ENCODE measurements at places on chromosomes 5 and 9.
A peak's percentile ranks its signal among the peaks of the same experiment; 100 is the strongest.

GRCh38 chr5:95913663-95914062, 48.0 kb downstream of the ELL2 start:
- DNase-seq, result no peak

DNA sequence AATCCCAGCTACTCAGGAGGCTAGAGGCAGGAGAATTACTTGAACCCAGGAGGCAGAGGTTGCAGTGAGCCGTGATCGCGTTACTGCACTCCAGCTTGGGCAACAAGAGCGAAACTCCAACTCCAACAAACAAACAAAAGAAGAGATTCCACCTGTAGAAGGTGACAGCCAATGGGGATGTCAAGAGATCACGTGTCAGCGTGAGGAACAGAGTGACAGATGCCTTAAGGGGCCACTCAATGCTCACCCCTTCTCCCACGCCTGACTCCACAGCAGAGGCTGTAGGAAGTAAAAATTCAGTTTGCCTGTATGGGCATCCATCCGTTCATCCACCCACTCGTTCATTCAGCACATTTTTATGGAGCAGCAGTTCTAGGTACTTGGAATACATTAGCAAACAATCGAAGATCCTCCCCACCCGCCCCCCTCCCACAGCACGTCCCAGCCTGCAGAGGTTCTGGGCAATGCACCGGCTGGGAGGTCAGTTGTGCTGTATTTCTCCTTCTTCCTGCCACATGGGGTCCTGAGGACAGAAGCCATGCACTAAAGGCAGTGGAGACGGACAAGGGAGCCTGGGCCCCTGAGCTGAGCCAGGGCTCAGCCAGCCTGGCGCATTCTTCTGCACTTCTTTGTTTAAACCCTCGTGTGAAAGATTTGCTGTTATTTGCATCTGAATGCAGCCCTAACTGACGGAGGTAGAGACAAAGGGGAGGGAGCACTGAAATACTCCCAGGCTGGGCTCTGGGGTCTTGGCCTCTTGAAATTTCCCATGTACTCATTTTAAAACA, 11.3 kb upstream of the RNF130 start:
- DNase-seq, result no peak

- DNase-seq, result no peak
Observed at GRCh38 chr9:126519660-126520420, 93.9 kb upstream of the LMX1B start.

DNA sequence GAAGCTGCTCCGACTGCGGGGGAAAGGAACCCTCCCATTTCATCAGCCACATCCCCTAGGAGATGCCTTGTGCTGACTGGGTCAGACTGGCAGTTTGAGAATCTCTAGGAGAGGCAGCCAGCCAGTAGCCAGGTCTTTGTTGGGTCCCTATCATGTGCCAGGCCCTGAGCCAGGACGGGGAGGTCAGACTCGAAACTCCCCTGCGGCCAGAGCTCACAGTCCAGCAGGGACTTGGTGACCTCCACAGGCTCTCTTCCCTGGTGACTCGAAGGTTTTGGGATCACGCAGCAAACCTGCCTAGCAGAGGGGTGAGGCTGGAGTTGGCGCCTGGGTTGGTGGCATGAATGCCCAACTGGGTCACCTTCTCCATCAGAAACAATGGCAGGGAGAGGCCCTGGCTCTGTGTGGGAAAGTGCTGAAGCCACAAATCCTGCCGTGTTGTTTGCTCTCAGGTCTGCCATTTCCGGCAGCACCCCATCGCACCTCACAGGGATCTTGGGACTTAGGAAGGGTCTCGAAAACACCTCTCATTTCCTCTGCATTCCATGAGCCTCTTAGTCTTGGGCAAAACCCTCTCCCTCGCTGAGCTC, 14.4 kb upstream of the ORM1 start:
- no peak for DNase-seq

DNA sequence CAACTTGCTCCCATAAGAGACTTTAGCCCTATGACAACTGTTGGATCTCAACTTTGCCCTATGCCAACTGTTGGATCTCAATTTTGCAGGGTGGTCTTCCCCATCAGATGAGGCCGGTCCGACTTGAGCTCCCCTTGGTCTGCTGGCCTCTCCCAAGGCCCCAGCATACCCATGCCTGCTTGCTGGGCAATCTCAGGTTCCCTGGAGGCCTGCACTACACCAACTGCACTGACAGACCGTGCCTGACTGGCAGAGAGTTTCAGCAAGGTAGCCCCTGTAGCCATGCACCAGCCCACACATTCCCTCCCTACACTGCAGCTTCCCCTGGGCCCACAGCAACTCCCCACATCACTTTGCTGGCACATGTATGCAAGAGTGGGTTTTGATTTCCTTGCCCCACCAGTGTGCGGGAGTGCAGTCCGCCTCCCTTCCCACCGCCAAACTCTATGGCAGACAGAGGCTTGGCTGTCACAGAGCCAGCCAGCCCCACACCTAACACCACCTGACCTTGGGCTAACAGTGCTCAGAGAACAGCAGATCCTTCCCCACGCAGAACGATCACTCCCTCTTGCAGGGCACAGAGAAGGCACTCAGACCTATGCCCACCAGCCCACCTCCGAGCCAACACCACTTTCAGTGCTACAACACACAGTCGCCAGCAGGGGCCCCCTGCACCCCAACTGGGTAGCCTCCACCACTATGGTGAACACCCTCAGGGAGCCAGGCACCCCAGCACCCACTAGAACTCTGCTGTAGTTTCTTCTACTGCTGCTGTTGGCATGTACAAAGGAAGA, 279.9 kb upstream of the COX7C start:
- no peak for DNase-seq

DNA sequence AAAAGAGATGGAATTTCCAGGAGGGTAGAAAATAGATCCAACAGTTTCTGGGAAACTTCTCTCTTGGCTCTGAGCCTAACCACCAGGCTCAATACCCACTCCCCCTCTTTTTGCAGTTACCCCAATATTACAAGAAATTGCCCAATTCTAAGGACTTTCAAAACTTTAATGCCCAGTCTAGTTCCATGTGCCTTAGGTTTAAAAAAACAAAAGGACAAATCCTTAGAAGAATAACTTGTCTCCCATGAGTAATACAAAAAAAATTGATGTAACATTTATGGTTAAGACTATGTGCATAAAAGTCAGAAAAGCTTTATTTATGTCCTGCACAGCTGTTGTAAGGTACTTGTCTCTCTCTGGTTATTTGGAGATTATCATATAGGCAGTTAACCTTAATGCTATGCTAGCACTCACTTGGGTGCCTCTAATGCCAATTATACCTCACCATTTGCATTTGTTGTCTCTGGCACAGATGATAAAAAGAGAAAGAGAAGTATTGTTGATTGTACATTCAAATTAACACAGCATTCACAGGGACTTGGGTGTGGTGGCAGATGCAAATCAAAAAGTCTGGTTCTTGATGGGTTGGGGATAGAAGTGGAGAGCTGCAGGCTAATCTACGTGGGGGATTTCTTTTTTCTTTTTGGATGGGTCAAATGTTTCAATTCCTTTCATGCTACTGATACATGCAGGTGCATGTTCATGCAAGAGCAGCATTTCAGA, 159.4 kb downstream of the PIK3R1 start:
- no peak for DNase-seq

GRCh38 chr5:83586874-83587776, 115.6 kb downstream of the VCAN start:
- no peak for DNase-seq

DNA sequence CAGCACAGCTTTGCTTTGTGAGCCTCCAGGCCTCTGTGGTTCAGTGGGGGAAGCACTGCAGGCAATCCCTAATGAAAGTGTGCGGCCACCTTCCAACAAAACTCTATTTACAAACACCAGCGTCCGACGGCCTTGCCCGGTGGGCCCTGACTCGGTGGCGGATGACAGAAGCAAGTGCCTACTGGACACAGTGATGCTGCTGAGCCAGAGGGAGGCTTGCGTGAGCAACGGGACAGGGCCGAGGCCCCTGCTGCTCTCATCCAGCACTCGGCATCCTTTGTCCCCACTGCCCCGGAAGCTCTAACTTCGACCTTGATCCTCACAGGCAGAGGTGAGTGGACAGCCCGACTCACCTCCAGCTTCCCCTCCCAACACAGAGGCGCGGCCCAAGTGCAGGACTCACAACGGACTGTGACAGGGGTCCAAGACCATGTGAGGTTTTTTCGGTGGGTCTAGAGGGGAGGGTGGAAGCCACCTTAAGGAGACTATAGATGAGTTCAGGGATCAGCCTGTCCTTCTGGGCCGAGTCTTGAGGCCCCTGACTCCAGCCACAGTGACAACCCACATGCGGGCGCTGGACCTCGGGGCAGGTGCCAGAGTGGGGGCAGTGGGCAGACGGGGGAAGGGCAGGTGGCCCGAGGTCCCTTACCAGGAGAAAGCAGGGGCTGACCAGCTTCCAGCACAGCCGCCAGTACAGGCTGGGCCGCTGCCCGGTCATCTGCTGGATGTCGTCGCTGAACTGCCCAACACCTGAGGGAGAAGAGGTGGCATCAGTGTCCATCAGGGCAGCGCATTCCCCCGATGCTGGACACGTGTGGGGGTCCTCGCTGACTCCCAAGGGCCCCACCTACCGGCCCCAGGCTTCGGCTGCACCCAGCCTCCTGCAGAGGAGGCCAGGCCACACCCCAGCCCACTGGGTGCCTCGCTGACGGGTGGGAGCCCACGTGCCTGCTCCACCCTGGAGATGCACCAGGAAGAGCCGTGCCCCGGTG, 39.4 kb downstream of the SLC6A3 start:
- DNase-seq, result no peak

GRCh38 chr9:134659688-134660131, 18.1 kb downstream of the COL5A1 start:
- DNase-seq, result no peak

DNA sequence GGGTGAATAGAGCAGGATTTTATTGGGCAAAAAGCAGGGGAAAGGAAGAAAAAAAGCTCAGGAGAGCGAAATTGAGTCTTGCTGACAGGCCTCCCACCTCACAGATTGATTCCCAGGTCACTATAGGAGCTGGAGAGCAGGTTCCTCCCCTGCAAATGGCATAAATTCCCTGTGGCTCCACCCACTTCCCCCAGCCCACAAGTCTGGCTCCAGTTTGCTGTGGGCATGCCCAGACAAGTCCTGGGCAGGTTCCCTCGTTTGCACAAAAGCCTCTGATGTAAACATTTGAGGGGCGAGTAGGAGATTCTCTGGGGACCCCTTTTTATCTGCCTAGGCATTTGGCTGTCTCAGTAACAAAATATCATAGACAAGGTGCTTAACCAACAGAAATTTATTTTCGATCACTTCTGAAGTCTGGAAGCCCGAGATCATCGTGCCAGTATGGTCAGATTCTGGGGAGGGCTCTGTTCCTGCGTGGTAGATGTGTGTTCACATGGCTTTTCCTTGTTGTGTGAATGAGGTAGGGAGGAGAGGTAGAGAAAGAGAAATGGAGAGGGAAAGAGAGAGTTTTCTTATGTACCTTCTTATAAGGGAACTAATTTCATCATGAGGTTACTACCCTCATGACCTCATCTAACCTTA, 614.5 kb downstream of the MAT2B start:
- DNase-seq, result peak; percentile 43

GRCh38 chr5:139690803-139691629, 42.9 kb downstream of the CXXC5 start:
- DNase-seq, result no peak

- DNase-seq, result no peak
Observed at GRCh38 chr5:52760695-52761366, 26.9 kb upstream of the ITGA1 start.

DNA sequence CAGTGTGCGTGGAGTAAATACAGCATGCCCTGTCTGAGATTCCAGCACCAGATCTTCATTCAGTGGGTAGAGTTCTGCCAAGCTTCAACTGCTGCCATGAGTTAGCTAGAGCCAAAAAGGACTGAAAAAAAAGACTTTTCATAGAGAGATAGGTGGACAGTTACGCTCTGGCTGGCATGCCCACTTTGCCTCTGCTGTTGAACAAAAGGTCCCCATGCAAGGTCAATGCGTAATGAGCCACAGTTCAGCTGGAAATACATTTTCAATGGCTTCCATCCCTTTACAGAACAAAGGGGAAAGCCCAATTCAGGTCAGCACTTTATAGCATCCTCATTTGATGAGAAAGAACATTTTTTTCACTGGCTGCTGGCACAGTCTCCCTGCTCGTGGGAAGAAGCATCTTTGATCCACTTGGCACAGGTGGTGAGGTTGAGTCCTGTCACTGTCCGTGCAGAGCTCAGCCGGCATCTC, 86.9 kb upstream of the ERCC6L2 start:
- DNase-seq, result no peak

DNA sequence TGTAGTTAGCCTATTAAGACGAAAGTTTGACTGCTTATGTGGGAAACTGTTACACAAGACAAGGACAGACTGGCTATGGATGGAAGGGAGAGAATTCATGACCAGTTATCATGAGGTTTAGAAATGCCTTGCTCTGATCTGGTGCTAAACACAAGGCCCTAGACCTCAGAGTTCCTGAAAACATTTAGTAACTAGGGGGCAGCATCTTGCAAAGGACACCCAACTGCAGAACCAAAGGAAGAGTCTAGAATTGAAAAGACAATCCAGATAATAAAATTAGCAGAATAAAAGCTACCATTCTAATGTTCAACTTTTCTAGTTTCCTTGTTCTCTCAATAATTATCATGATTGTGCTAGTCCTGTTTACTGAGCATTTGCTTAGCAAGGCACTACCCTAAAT, 130.5 kb upstream of the GPR151 start:
- DNase-seq, result no peak

DNA sequence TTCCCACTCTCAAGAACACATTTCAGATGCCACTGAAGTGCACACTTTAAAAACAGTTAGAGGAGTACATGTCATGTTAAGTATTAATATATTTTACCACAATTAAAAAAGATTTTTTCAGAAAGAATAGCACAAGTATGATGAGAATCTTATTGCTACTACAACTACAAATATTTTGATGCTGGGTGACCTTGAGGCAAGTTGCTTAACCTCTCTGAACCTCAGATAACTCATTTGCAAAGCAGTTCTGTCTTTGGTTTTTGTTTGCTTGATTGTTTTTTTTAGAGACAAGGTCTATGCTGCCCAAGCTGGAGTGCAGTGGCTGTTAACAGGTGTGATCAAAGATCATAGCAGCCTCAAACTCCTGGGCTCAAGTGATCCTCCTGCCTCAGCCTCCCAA, 13.7 kb upstream of the EBF1 start:
- no peak for DNase-seq

GRCh38 chr5:31750215-31750614, 111.3 kb downstream of the PDZD2 start:
- no peak for DNase-seq

- no peak for DNase-seq
Observed at GRCh38 chr5:90636948-90637347, 78.4 kb downstream of the ADGRV1 start.

DNA sequence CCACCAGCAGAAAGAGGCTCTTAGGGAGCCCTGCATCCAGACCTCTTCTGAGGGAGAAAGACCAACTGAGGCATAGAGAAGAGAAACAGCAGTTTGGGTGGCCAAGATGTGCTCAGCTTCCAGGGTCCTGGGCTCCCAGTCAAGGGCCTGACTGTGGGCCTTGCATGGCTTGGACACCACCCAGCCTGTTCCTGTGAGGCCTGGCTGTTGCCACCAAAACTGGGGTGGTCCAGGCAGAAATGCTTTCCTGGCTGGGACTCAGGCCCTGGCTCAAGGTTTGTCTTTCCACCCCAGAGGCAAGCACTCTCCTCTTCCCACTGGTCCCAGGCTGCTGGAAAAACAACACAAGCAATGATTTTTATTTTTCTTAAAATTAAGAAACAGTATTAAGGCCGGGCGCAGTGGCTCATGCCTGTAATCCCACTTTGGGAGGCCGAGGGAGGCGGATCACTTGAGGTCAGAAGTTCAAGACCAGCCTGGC, 13.3 kb downstream of the MYOZ3 start:
- no peak for DNase-seq

Measured in NCI-H2081 (cell line).